ENCODE measurements at places on chromosomes 1 and 21. TPM values are rescaled to one million over a fixed set of nuclear protein-coding genes. Genes with fewer than 3 reads are reported as not detected.

MAEL gene
- 0.29 TPM for total RNA-seq

CD1B gene
- total RNA-seq: not detected

SPRR5 gene
- total RNA-seq: not detected

GRCh38 chr1:207070811-207071210, 17.7 kb downstream of the PFKFB2 start:
- peak; percentile 50 for DNase-seq
- no peak overlapping the region for H3K4me3 ChIP-seq
- H3K36me3 ChIP-seq: peaks cover 9% of the 10 kb centered on the region
- H3K4me1 ChIP-seq: peaks cover 25% of the 10 kb centered on the region

DNA sequence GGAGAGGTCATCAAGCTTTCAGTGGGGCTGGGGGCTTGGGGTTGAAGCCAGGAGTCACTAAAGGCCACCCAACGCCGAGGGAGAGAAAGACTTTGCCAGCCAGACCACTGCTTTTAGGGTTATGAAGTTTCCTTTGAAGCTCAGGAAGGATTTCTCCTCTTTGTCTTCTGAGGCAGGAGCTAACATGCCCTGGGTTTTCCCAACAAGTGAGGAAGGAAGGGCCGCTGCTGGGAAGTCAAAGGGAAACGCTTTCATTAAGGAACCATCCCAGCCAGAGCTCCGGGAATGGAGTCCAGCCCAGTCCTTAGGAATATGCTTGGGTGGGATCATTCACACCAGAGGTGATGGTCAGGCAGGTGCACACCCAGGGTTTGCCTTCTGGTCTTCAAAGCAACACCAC, 436.9 kb downstream of the PRDM2 start:
- peaks cover 3% of the 10 kb centered on the region for H3K27me3 ChIP-seq
- H3K4me1 ChIP-seq: no peaks in the 10 kb centered on the region
- no peak for DNase-seq
- no peak overlapping the region for H3K4me3 ChIP-seq
- no peaks in the 10 kb centered on the region for H3K36me3 ChIP-seq
- H3K27ac ChIP-seq: no peak overlapping the region

DNA sequence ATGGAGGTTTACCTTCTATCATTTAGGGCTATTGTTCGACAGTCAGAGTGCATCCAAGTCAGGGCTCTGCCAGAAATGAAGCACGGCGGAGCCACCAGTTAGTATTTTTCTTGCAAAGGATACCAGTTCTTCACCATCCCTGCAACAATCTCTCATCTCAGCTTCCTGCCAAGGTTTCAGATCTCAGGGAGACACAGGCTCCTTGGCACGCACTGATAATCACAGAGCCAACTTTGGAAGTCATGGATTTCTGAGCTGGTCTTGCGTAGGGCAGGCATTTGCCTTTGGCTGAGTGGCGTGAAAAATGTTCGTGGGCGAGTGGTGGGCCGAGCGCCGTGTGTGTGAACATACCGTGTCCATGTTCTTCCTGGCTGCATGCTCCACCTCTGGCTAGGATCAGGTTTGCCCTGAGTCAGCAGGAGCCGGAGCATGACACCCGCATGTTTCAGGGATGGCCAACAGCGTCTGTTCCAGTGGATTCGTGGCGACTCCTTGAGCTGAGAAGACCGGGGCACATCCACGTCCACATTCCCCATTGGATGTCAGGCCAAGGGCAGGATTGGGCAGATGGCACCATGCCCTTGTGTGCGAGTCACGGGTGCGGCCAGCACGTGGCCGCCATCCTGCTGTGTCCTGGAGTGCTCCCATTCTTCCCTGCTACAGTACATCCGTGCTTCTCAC, 118.5 kb upstream of the C1orf174 start:
- H3K4me1 ChIP-seq: no peaks in the 10 kb centered on the region
- H3K27ac ChIP-seq: no peak overlapping the region
- H3K36me3 ChIP-seq: no peaks in the 10 kb centered on the region
- H3K27me3 ChIP-seq: no peaks in the 10 kb centered on the region
- no peak overlapping the region for H3K4me3 ChIP-seq
